ENCODE measurements at places on chromosomes 3 and 15. TPM values are rescaled to one million over a fixed set of nuclear protein-coding genes. Genes with fewer than 3 reads are reported as not detected.

DNA sequence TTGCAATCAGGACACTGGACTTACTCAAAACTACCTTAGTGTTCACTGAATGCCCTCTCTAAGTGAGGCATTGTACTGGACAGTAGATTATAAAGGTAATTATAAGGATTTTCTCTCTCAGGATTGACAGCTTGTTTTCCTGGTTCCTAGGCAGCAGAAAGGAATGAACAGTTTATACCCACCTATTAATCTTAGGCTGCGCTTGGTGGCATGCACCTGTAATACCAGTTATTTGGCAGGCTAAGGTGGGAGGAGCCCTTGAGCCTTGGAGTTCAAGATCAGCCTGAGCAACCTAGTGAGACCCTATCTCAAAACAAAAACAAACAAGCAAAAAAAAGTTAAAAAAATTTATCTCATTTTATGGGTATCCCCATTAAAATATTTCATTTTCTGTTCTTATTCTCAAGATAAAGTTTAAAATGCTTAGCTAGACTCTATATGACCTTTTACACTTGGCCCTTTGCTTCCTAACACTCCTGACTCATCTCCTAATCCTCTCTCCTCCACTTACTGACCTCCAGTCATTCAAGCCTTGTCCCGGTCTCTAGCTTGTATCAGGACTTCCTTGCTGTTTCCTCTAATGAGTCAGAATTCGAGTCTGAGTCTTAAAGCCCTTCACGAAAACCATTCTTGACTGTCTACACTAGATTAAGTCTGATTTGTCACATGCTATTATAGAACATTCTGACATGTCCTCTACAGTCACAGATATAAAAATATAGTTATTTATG is 348.6 kb downstream of the NLGN1 start:
- no peak overlapping the region for H3K27ac ChIP-seq
- H3K4me3 ChIP-seq = no peak overlapping the region
- peaks cover 1% of the 10 kb centered on the region for H3K27me3 ChIP-seq
- H3K36me3 ChIP-seq = no peaks in the 10 kb centered on the region

The CFAP92 gene
- total RNA-seq = 2.0 TPM

DNA sequence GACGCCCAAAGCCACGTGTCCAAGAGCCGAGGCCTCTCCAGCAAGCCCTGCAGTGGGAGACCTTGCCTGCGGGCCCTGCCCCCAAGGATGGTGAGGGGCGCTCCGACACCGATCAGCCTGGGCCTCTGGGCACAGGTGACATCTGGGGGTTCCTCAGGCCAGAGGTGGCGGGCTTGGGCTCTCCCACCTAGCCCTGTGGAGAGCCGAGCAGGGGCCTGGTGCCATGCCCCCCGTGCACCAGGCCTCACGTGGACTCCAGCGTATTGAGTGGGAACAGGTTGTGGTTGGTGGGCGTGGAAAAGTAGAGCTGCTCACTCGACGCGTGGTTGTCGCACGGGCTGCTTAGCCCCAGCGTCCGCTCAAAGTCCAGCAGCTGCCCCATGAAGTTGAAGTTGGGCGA is 5.8 kb downstream of the DUSP7 start:
- H3K4me3 ChIP-seq = no peak overlapping the region
- H3K36me3 ChIP-seq = peaks cover 11% of the 10 kb centered on the region
- H3K27ac ChIP-seq = no peak overlapping the region
- peaks cover 4% of the 10 kb centered on the region for H3K27me3 ChIP-seq

GRCh38 chr3:52834871-52835501 is at the start of gene MUSTN1:
MUSTN1 (minus strand) TSS chr3:52835019; CDS start chr3:52834948, 71 bp downstream.
- peaks cover 5% of the 10 kb centered on the region for H3K4me1 ChIP-seq
- no peaks in the 10 kb centered on the region for H3K27me3 ChIP-seq
- no peak within 1 kb of the TSS for H3K4me3 ChIP-seq
- H3K27ac ChIP-seq = no peak within 1 kb of the TSS
- no peak for DNase-seq
- no peaks in the 10 kb centered on the region for H3K36me3 ChIP-seq

The ANKRD34C gene
- total RNA-seq = not detected

- no peak overlapping the region for H3K27ac ChIP-seq
- H3K36me3 ChIP-seq = no peaks in the 10 kb centered on the region
- DNase-seq = no peak
- no peaks in the 10 kb centered on the region for H3K27me3 ChIP-seq
- no peaks in the 10 kb centered on the region for H3K4me1 ChIP-seq
These were observed 269.1 kb upstream of the LRRFIP2 start for GRCh38 chr3:37443363-37444035.

- H3K36me3 ChIP-seq = no peaks in the 10 kb centered on the region
- DNase-seq = no peak
- H3K27ac ChIP-seq = no peak overlapping the region
These were observed 23.2 kb downstream of the ERICH6 start for GRCh38 chr3:150680562-150680961.

DNA sequence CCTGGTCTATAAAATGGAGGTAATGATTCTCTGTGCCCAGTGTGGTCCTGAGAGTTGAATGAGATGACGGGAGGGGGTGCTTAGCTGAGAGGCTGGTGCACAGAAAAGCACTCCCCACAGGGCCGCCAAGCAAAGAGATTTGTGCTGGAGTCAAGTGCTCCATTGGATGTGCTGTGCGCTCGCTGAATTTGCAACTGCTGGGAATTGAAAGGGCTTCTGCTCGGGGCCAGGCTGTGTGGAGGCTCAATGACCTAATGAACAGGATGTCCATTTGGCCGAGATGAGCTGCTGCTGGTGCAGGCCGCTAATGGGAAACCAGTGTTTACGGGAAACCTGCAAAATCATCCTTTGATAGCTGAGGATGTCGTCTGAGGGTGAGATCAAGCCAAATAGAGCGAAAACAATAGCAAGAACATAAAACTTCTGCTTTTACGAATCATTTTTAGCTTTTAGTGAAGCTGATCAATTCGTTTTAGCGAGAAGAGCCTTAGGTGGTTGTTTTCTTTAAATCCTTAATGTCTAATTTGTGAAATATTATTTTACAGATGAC is 211.7 kb downstream of the GABRG3 start:
- no peaks in the 10 kb centered on the region for H3K36me3 ChIP-seq
- no peak overlapping the region for H3K27ac ChIP-seq
- H3K4me3 ChIP-seq = no peak overlapping the region

The TMEM212 gene
- not detected for total RNA-seq

The C2CD4A gene
- total RNA-seq = not detected

- no peak for DNase-seq
- H3K36me3 ChIP-seq = no peaks in the 10 kb centered on the region
- no peak overlapping the region for H3K4me3 ChIP-seq
- H3K27ac ChIP-seq = no peak overlapping the region
- no peaks in the 10 kb centered on the region for H3K27me3 ChIP-seq
These were observed 111.7 kb upstream of the KLF13 start for GRCh38 chr15:31214864-31215489.

- DNase-seq = no peak
- no peaks in the 10 kb centered on the region for H3K36me3 ChIP-seq
- H3K4me1 ChIP-seq = no peaks in the 10 kb centered on the region
- H3K27me3 ChIP-seq = no peaks in the 10 kb centered on the region
These were observed 226.1 kb downstream of the OCA2 start for GRCh38 chr15:27873039-27873438.

- no peak overlapping the region for H3K4me3 ChIP-seq
- DNase-seq = no peak
- H3K27ac ChIP-seq = no peak overlapping the region
- H3K4me1 ChIP-seq = peaks cover 4% of the 10 kb centered on the region
These were observed 27.2 kb downstream of the AKAP13 start for GRCh38 chr15:85407421-85408269.

The ARL13B gene
- total RNA-seq = 12.7 TPM

DNA sequence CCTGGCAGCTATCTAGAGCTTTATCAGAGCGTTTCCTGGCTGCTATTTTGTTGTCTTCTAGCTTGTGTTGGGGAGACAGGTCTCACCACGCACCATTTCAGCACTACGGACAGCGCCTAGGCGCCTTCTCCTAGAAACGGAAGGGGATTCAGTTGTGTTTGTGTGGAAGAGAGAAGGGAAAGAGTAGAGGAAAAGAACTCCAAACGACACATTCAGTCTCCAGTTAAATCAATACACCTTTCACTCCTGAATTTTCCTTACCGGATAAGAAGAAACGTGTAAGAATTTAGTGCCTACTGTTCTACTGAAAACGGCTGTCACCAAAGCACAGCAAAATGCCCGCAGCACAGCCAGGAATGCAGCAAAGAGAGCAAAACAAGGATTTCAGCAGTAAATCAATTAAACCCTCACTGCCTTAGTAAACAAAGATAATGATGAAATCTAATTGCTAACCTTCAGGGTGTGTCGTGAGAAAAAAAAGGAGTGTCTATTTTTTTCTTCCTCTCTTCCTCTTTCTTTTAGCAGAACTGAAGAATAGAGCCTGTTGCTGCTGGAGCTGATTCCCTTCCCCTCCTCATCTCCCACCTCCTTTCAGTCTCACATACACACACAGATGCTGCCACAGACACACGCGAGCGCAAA is 412 bp upstream of the CTXN2 start:
- H3K4me1 ChIP-seq = no peaks in the 10 kb centered on the region
- peak; percentile 95 for DNase-seq
- H3K4me3 ChIP-seq = peak overlapping the region; percentile 44
- H3K27ac ChIP-seq = no peak overlapping the region
- H3K27me3 ChIP-seq = no peaks in the 10 kb centered on the region
- H3K36me3 ChIP-seq = no peaks in the 10 kb centered on the region

DNA sequence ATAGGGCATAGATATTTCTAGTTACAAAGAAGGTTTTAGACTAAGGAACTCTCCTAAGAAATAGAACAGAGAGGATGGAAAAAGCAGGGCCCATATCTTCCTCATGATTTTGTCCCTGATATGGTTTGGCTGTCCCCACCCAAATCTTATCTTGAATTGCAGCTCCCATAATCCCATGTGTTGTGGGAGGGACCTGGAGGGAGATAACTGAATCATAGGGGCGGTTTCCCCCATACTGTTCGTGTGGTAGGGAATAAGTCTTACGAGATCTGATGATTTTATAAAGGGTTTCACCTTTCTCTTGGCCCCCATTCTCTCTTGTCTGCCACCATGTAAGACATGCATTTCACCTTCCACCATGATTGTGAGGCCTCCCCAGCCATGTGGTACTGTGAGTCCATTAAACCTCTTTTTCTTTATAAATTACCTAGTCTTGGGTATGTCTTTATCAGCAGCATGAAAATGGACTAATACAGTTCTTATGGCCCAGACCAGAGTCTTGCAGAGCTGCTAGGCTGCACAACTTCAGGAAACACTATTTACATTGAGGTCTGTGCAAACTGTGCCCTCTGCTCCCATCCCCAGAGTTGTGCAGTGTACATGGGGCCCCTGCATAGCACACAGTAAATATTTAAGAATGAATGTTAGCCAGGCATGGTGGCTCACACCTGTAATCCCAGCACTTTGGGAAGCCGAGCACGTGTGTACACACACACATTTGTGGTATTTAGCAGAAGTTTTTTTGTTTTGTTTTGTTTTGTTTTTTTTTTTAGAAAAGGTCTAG is 20.3 kb upstream of the CA12 start:
- no peak for DNase-seq
- no peak overlapping the region for H3K27ac ChIP-seq
- H3K4me3 ChIP-seq = no peak overlapping the region
- no peaks in the 10 kb centered on the region for H3K36me3 ChIP-seq
- H3K4me1 ChIP-seq = no peaks in the 10 kb centered on the region

DNA sequence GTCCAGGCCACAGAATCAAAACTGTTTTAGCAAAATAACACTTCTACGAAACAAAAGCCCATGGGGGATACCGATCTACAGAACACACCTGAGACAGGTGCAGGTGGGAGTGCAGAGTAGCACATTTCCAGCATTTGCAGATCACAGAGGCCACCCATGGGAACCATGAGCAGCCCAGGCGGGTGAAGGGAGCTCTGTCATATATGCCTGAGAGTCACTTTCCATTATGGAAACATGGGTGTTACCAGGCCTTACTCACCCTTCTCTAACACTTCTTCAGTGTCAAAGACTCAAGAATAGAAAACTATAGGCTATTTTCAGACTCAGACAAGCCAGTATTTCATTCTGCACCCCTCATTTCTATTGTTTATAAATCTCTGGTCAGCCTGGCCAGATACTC is 3.5 kb downstream of the PLA1A start:
- H3K27ac ChIP-seq = no peak overlapping the region
- no peaks in the 10 kb centered on the region for H3K36me3 ChIP-seq
- H3K4me3 ChIP-seq = no peak overlapping the region
- H3K4me1 ChIP-seq = no peaks in the 10 kb centered on the region
- H3K27me3 ChIP-seq = no peaks in the 10 kb centered on the region

GRCh38 chr3:10725067-10725466 is 91.0 kb upstream of the SLC6A11 start:
- no peaks in the 10 kb centered on the region for H3K36me3 ChIP-seq
- no peak for DNase-seq
- H3K4me1 ChIP-seq = 0 out of 2 replicates have a peak, but pooled peaks cover 2% of the 10 kb centered on the region
- no peaks in the 10 kb centered on the region for H3K27me3 ChIP-seq

The DENND4A gene
- 4.7 TPM for total RNA-seq

GRCh38 chr3:81218023-81218422 is 543.4 kb downstream of the GBE1 start:
- no peak for DNase-seq
- H3K27ac ChIP-seq = no peak overlapping the region
- H3K27me3 ChIP-seq = no peaks in the 10 kb centered on the region
- no peaks in the 10 kb centered on the region for H3K4me1 ChIP-seq

DNA sequence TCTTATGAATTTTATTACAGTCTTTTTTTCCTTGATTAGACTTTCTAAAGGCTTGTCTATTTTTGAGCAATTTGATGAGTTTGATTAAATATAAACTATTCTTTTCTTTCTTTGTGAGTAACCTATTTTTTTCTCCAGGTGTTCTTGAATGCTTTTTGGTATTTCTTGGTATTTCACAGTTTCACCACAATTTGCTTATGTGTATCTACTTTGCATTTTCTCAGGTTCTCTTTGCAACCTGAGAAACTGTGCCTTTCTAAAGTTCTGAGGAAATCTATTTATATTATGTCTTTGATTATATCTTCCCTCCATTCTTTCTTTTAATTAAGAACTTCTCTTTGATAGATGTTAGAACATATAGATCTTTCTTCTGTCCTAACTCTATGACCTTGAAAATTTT is 117.1 kb upstream of the MLF1 start:
- no peaks in the 10 kb centered on the region for H3K36me3 ChIP-seq
- no peaks in the 10 kb centered on the region for H3K4me1 ChIP-seq
- H3K27ac ChIP-seq = no peak overlapping the region
- H3K27me3 ChIP-seq = no peaks in the 10 kb centered on the region
- H3K4me3 ChIP-seq = no peak overlapping the region

DNA sequence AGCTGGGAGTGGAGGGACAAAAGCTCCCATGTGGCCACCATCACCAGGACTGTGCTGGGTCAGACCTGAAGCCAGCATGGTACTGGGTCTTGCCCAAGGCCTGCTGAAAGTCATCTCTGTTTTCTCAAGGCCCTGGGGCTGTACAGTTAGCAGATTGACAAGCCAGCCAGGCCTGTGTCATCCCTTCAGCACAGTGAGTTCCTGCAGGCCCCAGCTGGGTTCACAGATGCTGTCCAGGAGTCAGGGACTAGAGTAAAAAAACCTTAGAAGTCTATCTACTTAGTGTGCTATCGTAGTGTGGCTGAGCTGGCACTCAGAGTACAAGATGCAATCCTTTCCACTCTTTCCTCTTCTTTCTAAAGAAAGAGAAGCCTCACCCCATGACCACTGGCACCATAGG is 246.0 kb upstream of the NAALADL2 start:
- H3K4me1 ChIP-seq = no peaks in the 10 kb centered on the region
- no peak for DNase-seq
- H3K27ac ChIP-seq = no peak overlapping the region
- no peaks in the 10 kb centered on the region for H3K36me3 ChIP-seq
- H3K27me3 ChIP-seq = no peaks in the 10 kb centered on the region
- no peak overlapping the region for H3K4me3 ChIP-seq

GRCh38 chr15:45095661-45096060 is 18.3 kb downstream of the DUOX2 start:
- H3K4me3 ChIP-seq = no peak overlapping the region
- H3K27ac ChIP-seq = no peak overlapping the region
- H3K4me1 ChIP-seq = 0 out of 2 replicates have a peak, but pooled peaks cover 4% of the 10 kb centered on the region
- DNase-seq = no peak

Measured in H1 (cell line).